ENCODE measurements at places on chromosomes 2 and 18. TPM values are rescaled to one million over a fixed set of nuclear protein-coding genes. Genes with fewer than 3 reads are reported as not detected.

CNRIP1 gene
- total RNA-seq: 42.7 TPM

ERCC3 gene
- 46.8 TPM for total RNA-seq

TEX44 gene
- not detected for total RNA-seq

SRSF7 gene
- 117 TPM for total RNA-seq

ZCCHC2 gene
- 21.5 TPM for total RNA-seq

OTOF gene
- total RNA-seq: 11.8 TPM

IL18RAP gene
- total RNA-seq: not detected

SLC11A1 gene
- 0.13 TPM for total RNA-seq

RALB gene
- total RNA-seq: 143 TPM

TUBB8B gene
- not detected for total RNA-seq

BUB1 gene
- 27.7 TPM for total RNA-seq

COPS9 gene
- total RNA-seq: 95.6 TPM

SERPINB13 gene
- total RNA-seq: not detected

IL1RN gene
- not detected for total RNA-seq

CKAP2L gene
- 4.5 TPM for total RNA-seq

ITGA6 gene
- total RNA-seq: 414 TPM

GCC2 gene
- 13.4 TPM for total RNA-seq

ASPRV1 gene
- 0.16 TPM for total RNA-seq

ANKRD62 gene
- not detected for total RNA-seq
